BE2C (cell line): ENCODE measurements at places on chromosomes 6 and 20.
A peak's percentile ranks its signal among the peaks of the same experiment; 100 is the strongest.

- DNase-seq, result no peak
Observed at GRCh38 chr6:36746251-36746650, 48.6 kb downstream of the RAB44 start.

GRCh38 chr6:30670760-30671527, 1.9 kb downstream of the DHX16 start:
- peak; percentile 40 for DNase-seq

GRCh38 chr6:142702501-142703460, 242.2 kb downstream of the HIVEP2 start:
- DNase-seq, result peak; percentile 91

DNA sequence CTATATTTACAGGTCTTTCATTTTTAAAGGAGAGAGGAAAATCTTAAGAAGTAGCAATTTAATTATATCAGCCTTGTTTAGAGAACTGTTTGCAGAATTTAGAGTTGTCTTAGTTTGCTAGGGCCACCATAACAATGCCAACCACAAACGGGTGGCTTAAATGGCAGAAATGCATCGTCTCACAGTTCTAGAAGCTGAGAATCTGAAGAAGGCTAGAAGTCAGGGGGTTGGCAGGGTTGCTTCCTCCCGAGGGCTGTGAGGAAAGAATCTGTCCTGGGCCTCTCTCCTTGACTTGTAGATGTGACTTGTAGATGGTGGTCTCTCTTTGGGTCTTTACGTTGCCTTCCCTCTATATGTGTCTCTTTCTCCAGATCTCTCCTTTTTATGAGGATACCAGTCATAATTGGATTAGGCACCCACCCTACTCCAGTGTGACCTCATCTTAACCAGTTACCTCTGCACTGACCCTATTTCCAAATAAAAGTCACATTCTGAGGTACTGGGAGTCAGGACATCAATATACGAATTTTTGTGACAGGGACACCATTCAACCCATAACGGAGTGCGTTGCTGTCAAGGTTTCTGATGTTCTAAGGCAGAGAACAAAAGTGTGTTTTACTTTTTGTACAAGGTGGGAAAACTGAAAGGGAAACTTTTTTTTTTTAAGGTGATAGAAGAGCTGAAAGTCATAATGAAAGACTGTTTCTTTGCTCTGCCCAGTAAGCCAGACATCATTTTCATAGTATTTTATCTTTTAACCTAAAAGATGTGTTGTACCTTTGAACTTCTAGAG, 84.4 kb downstream of the SAMD3 start:
- no peak for DNase-seq

DNA sequence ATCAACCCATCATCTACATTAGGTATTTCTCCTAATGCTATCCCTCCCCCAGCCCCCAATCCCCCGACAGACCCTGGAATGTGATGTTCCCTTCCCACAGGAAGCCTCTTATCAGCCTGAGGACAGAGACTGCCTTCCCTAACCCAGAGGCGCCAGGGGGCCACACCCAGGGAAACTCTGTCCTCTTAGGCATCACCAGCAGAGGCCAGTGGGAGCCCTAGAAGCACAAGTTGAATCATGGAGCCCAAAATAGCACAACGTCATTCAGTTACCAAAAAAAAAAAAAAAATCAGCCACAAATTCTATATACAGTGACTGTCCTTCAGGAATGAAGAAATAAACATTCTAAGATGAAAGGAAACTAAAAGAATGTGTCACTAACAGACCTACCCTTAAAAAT, 625.7 kb downstream of the TFAP2A start:
- no peak for DNase-seq
